Transverse colon (tissue), 4 donors: ENCODE measurements at places on chromosomes 13 and 19. TPM values are rescaled to one million over a fixed set of nuclear protein-coding genes. Genes with fewer than 3 reads are reported as not detected.

- DNase-seq = no peak
These were observed 799.4 kb downstream of the PCDH9 start for GRCh38 chr13:66430728-66431127.

- DNase-seq = no peak
These were observed 165.9 kb downstream of the KLF5 start for GRCh38 chr13:73224703-73225102.

Gene SLITRK1
- total RNA-seq = not detected

Gene ACP7
- not detected for total RNA-seq

Gene SSC5D
- total RNA-seq = 18.7 TPM

DNA sequence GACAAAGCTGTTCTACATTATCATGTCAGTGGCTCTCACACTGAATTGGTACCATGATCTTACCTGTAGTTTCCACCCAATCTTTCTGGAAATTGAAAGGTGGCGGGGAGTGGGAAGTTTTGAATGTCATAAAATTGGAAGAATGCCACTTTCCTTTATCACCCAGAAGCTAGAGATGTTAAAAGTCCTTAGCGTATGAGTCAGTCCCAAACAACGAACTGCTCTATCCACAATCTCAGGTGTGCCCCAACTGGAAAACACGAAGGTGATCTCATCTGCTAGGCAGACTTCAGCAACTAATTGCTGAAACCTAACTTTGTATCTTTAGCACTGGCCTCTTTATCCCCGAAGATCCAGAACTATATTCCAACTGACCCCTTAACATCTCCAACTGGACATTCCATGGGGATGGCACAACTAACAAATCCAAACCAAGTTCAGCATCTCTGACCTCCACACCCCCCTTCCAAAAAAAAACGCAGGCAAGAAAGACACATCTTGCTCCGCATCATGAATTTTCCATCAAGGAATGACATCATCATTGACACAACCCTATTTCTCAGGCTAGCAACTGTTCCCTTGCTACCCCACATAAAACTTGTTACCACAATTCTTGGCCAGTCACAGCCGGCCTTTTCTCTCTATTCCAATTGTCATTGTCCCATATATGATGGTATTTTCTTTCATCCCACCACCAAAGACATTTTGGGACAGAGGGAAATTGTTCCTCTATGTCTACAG lies 175.4 kb downstream of the KLF12 start:
- DNase-seq = no peak

DNA sequence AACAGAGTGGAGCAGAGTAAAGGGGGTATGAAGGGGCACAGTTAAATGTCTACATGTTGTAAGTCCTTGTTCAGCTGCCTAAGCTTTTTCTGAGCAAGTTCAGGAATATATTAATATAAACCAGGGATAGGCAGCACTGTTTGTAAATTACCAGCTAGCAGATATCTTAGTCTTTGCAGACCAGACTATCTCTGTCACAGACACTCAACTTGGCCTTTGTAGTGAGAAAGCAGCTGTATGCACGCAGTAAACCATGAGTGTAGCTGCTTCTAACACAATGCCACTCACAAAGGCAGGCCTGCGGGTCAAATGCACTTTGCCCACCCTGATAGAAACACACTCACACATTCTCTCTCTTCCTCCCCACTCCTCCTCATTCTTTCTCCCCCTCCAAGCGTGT lies 1016.9 kb downstream of the UQCRFS1 start:
- no peak for DNase-seq

Gene PINLYP
- 1.1 TPM for total RNA-seq

DNA sequence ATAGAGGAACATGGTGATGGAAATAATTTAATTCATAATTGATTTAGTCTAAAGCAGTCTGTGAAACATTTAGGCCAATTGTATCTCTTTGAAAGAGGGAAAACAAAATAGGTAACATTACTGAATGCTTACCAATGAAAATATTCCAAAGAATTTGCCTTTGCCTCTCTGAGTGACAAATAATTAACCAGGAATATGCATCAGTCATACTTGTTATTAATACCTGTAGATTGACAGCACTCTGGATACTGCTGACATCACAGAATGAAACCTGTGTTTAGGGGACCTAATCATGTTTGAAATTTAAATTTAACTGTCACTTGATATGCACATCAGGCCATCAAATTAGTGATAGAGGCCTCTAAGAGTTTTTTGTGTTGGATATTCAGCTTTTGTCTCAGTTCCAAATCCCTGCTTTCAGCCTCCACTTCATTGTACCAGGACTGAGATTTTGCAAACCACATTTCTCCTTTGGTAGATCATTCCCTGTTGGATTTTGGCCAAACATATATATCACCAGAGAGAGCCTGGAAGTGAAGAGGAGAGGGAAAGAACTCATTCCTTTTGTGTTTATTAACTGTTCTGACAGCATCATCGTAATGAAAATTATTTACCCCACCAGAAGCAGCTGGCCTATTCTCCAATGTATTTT lies 64.8 kb upstream of the KLHL1 start:
- no peak for DNase-seq

DNA sequence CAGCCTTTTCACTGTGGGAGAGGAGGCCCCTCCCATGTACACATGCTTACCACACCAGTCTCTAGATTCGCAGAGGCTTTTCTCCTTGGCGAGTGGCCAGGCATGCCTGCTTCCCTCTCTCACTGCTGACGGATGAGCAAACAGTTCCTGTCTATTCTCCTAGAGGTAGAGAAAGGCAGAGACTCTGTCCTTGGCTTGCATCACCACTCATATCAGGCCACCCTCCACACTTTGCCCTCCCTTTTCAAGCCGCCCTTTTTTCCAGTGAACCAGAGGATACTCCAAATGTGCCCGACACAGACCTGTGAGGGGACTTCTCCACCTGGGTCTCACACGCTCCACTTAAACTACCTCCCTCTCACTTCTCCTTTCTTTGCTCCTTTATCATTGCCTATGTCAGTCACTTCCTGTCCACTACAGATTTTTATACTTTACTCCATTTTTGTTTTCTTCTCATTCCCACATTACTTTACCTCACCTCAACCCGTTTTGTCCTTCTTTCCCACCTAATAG lies 284.6 kb downstream of the DNAJC15 start:
- peak; percentile 75 for DNase-seq

Gene IRGC
- not detected for total RNA-seq

GRCh38 chr19:30910485-30911240 lies 438.6 kb downstream of the TSHZ3 start:
- no peak for DNase-seq

Gene ZNF625
- total RNA-seq = 2.2 TPM

Gene CRLF1
- total RNA-seq = 6.2 TPM

DNA sequence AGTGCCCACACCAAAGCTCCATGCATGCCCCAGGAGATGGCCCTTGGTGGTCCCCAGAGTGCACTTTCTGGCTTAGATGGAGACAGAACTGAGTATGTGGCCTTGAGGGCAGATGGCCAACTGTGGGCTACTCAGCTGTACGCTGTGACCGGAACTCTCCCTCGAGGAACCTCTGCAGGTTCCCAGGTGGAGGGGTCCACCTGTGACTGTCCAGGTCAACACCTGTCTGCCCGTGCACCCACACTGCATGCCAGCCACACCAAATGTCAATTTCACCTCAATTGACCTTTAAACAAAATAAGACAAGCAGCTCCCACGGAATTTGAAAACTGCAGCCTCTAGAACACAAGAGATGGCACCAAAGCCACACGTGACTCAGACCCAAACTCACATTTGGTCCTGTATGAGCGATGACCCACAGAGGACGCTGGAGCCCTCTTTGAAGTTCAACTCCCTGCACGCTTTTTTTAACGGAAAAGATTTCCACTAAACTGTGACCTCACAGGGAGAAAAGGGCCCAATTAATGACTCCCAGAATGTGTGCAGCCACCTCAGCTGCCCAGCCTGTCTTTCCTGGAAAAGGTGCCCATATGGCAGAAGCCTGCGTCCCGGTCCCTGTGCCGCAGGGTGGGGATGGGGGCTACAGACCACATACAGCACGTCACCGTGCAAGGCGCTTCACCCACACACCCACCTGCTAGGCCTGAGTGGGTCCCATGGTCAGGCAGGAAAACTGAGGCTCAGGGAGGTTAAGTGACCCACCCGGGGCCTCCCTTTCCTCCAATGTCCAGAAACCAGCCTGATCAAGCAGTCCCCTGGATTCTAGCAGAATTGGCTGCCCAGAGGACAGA lies 47.7 kb downstream of the KLF2 start:
- DNase-seq = no peak

Gene VAV1
- total RNA-seq = 8.1 TPM

GRCh38 chr13:102816708-102817107 lies 17.8 kb downstream of the BIVM start:
- DNase-seq = no peak

Gene COL5A3
- total RNA-seq = 11.6 TPM
